RWPE2 (cell line): ENCODE measurements at places on chromosomes 12 and 14.

DNA sequence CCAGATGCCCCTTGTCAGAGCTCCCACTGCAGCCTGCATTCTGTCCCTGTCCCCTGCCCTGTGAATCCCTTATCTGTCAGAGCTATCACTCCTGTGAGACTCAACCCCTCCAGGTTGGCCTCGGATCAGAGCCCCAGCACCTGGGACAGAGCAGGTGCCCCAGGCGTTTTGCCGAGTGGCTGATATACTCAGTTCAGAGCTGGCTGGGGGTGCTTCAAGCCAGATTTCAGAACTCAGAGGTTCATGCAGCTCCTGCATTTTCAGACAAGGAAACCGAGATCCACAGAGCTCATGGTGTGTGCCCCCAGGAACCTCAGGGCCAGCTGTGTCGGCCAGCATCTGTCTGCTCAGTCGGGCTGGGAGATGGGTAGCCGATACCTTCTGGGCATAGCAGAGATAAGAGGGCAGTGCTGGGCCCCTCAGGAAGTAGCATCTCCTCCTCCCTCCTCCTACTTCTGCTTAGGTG is 228.0 kb upstream of the RTL1 start:
- no peak for DNase-seq

- DNase-seq, result no peak
Measured at GRCh38 chr12:109329686-109330085, 18.0 kb upstream of the MYO1H start.

DNA sequence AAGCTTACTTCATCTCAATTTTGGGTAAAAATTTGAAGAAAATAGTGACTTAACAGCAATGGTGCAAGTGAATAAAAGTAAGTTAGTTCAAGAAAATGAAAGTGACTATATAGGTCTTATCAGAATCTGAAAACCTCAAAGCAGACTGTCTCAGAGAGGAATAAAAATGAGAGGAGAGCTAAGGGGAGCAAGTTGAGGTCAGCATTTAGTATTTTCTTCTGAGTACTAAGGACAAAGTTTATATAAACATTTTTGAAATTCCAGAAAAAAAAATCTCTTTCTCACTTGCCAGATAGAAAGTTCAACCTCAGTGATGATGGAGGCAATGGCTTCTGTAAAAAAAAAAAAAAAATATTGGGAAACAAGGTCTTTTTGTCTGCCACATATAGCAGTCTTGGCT is 414.1 kb downstream of the NPAS3 start:
- no peak for DNase-seq

DNA sequence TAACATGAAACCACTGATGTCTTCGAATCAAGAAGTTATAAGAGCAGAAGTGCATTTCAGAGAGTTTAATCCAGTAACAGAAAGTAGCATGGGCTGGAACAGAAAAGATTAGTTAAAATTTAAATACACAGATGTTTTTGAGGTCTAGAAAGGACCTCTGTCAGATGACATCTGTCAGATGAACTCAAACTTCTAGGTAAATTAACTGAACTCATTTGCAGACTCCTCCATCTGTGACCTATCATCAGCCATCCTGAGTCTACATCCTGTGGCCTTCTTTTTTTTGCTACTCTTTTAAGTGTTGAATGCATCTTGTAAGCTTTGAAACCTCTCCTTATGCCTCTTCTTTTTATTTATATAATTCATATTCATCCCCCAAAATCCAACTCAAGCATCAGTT is 53.3 kb downstream of the C2CD5 start:
- DNase-seq, result no peak

- DNase-seq, result no peak
Measured at GRCh38 chr12:131102493-131102931, 148.8 kb downstream of the ADGRD1 start.

DNA sequence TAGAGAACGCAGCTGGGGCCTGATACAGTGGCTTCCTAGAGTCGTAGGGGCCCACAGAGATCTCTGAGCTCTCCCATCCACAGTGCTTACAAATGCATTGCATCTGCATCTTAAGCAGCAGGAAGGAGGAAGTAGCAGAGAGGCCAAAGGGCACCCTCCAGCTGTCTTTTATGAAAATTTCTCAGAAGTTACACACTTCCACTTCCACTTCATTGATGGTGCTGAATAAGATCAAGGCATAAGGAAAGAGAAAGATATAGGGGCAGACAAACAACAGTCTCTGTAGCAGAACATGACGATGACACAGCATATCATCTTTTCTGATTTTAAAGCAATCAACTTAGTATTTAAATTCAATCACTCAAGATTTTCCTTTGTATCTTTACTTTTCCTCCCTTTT is 51.6 kb upstream of the ABCC9 start:
- DNase-seq, result no peak

DNA sequence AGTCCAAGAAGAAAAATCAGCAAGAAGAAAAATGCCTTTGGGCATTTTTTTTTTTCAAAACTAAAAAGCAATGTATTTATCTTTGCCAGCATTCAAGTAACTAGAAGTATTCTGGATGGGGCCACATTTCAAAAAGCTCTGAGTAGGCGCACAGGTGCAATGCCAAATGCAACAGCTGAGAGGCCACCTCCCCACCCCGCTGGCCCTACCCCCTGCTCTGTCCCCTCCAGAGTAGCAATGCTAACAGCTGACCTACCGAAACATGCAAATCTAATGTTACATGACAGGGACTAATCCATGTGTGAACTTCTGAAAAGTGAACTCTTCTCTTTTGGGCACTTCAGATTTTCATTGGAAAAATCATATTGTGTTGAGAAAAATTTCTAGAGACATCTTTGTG is 153.7 kb upstream of the SLC38A2 start:
- no peak for DNase-seq

- DNase-seq, result no peak
Measured at GRCh38 chr14:55354500-55354899, 57.1 kb downstream of the ATG14 start.

GRCh38 chr12:111664961-111665865 is 20.5 kb downstream of the BRAP start:
- no peak for DNase-seq

DNA sequence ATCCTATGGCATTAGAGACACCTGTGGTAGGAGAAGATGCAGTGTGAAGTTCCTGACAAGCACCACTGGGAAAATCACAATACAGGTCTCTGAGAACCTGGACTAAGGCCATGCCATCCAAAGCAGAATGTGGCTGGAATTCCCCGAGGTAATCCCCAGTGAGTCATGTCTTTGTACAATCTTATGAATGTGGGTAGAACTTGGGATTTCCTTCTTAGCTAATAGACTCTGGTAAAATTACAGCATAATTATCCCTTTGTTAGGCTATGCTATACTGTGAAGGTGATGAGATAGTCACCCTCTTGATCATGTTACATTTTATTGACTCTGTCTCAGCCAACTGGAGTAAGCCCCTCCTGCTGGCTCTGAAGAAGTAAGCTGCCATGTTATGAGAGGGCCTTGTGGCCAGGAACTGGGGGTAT is 224.3 kb upstream of the DCN start:
- peak; percentile 64 for DNase-seq

GRCh38 chr14:44490966-44491365 is 16.1 kb downstream of the FSCB start:
- DNase-seq, result no peak

DNA sequence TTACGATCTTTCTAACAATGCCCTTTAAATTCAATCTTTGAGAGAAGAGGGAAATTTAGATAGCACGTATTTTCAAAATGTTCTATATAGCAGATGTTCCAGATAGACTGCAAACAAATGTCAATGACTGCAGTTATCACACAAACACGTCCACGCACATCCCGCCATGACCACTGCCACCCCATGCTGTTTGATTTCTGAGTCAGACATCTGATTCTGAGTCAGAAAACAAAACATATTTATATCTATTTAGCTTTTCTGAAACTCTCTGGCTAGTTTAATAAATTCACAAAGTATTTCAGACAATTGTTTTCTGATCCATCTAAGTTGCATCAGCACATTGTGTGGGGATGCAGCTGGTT is 105.9 kb upstream of the BCAT1 start:
- DNase-seq, result no peak

- no peak for DNase-seq
Measured at GRCh38 chr14:103522649-103523574, at the start of gene CKB. Gene CKB, minus strand, starts transcription at chr14:103522830. Its CDS starts 337 bp downstream, at chr14:103522493.

GRCh38 chr14:91267965-91268437 is 23.5 kb upstream of the GPR68 start:
- DNase-seq, result no peak

DNA sequence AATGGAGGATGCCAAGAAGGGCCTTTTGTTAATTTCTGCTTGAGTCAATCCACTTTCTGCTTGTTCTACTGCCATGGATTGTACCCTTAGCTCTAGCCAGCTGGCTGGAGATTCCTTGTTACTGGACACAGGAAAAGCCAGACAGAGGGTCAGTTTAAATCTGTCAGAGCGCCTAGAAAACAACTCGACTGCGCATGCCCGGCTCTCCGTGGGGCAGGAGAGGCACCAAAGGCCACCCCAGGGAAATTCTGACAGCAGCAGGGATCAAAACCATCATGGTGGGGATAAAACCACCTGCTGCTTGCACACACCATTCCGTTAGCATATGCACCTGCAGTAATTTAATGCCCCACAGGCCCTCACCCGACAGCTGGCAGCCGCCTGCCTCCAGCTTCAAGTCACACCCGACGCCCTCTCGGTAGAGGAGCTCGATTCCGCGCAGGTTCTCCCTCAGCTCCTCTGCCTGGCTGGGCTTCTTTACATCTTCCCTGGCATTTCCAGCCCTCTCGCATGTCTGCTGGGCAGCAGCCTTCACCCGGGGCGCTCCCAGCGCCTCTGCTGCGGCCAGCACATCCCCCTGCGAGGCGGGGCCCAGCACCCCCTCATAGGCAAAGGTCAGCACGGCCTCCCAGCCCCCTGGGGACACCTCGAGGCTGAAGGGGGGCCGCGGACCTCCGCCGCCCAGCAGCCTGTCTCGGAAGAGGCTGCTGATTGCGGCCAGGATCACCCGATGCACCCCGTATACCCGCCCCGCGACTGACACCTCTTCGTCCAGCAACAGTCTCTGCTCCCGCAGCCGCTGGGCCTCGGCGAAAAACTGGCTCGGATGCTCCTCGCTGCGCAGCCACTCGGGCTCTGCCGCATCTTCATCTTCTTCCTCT is 1.0 kb downstream of the KLHL33 start:
- peak; percentile 69 for DNase-seq

DNA sequence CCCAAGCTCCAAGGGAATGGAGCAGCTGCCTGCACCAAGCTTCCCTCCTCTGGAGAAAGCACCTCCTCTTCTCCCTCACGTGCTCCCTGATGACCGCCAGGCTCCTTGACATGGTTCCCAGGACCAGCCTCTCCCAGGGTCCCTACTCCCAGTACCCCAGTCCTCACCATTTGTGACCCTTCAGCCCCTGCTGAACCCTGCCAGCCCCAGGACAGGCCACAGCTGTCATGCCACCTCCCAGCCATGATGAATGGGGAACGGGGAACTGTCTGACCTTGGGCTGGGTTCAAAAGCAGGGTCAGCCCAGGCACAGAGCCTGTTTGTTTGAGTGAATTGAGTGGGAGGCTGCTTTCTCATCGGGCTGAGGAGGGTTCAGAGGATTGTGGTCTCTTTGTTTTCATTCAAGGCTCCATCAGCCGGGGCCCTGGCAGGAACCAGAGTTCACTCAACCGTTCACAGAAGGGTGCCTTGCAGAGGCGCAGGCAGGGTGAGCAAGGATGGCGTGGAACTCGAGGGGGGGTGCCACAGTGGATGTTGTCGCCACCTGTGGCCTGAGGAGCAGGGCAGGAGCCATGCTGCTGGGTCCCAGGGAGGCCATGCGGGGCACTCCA is 344.5 kb upstream of the SFSWAP start:
- no peak for DNase-seq

DNA sequence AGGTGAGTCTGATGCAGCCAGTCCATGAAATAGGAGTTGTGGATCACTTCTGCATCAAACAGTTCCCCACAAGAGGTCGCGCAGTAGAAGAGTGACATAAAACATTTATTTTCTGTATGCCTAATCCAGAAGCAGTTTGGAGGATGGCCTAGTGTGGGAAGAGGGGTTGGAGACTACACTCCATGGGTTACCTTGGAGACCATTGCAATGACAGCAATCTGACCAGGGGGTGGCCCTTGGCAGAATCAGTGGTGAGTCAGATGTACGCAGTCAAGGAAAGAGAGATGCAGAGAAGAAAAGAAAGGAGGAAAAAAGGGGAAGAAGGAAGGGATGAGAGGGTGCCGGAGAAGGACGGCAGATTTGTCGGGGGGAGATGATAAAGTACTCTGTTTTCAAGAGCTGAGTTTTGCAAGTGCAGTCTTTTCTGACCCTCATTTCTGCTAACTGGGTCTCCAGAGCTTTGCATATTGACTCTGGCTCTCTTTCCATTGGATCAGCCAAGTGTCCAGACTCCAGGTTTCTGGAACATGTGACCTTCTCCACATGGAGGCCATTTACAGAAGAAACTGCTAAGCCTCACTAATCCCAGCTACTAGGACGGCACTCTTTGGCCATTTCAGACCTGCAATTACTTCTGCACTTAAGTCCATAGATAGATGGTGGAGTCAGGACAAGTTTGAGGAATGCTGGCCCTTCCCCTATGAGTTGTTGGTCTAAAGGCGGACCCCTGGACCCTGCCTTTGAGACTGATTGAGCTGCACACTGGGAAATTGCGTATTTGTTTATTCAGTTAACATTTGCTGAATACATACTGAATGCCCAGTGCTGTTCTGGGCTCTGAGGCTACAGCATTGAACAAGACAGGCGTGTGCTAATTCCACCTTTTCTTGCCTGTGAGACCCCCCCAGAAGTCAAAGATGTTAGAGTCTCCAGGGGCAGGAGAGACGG is 424.2 kb downstream of the BCL11B start:
- DNase-seq, result no peak

GRCh38 chr12:12922191-12922616 is 29.8 kb downstream of the GPRC5D start:
- DNase-seq, result no peak

GRCh38 chr12:6294156-6295093 is 16.1 kb upstream of the PLEKHG6 start:
- DNase-seq, result no peak

- no peak for DNase-seq
Measured at GRCh38 chr14:102665621-102666020, 73.2 kb downstream of the RCOR1 start.

DNA sequence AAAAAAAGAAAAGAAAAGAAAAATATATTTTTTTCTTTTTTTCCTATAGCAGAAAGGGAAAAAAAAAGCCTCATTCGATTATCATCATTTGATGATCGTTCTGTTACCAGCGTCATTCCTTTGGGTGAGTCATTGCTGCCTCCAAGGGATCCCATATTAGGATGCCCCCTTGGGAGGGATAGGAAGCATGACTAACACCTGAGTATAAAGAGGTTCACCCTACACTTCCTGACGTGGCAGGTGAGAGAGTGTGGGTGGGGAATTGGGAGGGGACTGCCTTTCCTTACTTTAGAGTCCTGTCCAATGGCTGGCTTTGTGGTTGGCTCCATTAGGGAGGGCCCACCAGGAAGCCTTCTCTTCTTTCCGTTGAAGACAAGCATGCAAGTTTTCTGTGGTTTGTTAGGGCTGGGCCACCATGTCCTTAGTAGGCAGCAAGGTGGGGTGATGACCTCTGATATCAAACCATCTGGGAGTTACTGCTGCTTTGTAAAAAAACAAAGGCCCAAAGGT is 56.1 kb upstream of the FUT8 start:
- DNase-seq, result peak; percentile 96

- no peak for DNase-seq
Measured at GRCh38 chr14:104586832-104587620, 7.5 kb downstream of the C14orf180 start.

- DNase-seq, result no peak
Measured at GRCh38 chr12:66312189-66312588, 9.9 kb downstream of the HELB start.
